ENCODE measurements at places on chromosomes 6 and 20.
A peak's percentile ranks its signal among the peaks of the same experiment; 100 is the strongest.

DNA sequence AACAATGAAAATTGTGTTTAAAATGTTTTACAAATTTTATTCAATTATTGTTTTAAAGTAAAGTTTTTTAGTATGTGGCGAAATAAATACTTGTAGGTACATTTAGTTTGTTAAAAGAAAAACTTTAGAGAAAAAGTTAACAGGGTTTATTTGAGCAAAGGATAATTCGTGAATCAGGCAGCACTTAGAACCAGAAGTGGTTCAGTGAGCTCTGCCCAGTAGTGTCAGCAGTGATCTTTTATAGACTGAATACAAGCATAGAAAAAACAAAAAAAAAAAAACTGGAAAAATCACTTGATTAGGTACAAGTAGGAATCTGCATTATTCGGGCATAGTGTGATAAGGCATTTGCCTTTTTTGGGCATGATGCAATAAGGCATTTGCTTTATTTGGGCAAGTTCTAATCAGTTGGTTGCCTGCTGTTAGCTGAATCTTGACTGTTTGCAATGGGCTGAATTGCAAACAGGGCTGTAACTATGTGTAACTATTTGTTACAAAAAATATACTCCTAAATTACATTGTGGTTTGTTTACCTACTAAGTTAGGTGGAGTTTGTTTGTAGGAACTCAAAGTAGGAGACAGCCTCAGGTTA, 122.9 kb upstream of the MMS22L start:
- no peak for DNase-seq

DNA sequence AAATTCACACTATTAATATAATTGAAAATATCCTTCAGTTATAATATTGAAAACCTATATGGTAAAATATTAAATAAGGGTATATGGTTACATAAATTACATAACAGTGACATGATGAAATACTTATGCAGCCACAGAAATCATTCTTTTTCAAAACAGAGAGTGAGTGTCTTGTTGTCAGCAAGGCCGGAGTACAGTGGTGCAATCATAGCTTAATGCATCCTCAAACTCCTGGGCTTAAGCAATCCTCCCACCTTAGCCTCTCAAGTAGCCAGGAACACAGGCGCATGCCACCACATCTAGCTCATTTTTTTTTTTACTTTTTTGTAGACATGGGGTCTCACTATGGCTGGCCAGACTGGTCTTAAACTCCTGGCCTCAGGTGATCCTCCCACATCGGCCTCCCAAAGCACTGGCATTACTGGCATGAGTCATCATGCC, 40.4 kb downstream of the FAM8A1 start:
- no peak for DNase-seq

- DNase-seq, result no peak
These were observed 130.4 kb upstream of the CDYL start for GRCh38 chr6:4645713-4646360.

DNA sequence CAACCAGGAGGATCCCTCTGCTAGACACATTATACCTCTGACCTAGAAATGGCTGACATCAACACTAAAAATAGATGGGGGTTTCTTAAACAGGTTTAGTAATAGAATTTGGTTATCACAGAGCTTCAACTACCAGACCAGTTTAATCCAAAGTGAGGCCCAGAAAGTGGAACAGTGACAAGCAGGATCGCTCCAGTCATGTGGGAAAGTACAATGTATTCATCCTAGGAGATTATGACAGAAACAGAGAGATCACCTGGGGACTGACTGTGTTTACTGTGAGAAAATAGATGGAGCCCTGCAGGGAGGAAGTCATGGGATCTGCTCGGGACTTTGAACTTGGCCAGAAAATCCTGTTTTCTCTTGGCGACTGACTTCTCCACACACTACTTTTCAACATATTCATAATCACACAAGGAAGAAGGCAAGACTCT, 238.7 kb upstream of the SOX4 start:
- DNase-seq, result peak; percentile 71

DNA sequence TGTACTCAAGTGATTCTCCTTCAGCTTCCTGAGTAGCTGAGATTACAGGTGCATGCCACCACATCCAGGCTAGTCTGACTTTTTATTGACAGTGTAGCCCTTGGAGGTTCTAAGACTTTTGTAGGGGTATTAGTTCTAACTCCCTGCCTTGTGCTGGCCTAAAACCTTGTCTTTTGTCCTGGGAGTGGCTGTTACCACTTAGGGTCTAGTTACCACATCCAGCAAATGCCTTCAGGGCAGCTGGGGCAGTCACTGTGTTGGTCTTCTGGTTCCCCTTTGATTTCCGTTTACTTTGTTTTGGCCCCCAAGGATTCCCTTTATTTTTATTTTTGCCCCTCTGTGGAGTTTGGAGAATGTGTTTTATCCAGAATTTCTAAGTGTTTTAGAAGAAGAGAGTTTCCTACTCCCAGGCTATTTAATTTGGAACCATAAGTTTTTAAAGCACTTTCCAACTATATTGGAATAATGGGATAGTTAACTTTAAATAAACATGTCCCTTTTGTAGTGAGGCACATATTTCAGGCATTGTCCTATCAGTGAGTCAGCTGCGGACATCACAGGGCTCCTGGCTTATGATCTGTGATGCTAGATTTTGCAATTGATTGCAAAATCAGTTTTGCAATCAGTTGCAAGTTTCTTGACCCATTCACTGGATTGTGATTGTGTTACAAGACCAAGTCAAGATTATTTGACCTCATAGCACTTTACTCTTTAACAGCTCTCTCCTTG, 25.0 kb downstream of the IL22RA2 start:
- DNase-seq, result no peak

DNA sequence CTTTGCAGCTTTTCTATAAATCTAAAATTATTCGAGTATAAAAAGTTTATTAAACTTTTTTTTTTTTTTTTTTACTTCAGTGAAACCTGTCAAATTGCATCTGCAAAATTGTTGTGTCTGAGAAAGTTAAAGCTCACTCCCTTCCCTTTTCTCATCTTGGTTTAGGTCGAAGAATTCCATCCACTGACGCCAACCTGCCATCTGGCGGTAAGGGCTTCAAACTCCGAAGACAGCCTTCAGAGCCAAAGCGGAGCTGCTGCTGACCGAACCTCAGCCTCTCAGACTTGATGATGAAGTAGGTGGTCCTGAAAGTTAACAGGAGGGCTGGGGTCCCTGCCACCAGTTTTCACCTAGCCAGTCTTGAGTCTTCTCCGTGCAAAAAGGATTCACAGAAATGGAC, 29.6 kb upstream of the VAPB start:
- DNase-seq, result no peak

- DNase-seq, result no peak
These were observed 154.6 kb downstream of the KCNQ5 start for GRCh38 chr6:72776456-72776855.

GRCh38 chr6:158290040-158290439, 22.2 kb upstream of the TULP4 start:
- DNase-seq, result no peak

DNA sequence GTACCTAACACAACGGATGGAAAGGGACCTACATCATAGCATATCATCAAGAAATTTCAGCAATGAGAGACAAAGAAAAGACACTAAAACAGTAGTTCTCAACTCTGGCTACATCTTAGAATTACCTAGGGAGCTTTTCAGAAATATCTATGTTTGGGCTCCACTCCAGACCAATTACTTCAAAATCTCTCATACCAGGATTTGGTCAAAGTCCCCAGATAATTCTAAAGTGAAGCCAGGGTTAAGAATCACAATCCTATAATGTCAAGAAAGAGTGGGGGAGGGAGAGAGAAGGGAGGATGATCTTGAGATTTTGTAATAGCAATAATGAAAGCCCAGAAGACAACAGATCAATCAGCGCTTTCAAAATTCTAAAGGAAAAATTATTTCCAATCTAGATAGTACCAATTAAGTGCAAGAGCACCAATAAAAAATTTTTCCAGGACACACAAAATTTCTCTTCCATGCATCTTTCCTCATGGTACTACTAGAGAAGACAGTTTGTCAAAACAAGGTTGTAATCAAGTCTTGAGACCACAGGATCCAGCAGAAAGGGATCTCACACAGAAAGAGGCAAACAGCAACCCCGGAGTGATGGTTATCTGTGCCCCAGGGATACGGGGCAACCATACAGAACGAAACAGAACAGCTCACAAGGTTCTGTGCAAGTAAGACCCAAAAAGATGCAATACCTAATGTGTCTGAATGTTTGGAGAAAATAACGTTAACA, 152.9 kb upstream of the DST start:
- DNase-seq, result no peak

GRCh38 chr6:46468403-46469010, 22.7 kb downstream of the RCAN2 start:
- no peak for DNase-seq

DNA sequence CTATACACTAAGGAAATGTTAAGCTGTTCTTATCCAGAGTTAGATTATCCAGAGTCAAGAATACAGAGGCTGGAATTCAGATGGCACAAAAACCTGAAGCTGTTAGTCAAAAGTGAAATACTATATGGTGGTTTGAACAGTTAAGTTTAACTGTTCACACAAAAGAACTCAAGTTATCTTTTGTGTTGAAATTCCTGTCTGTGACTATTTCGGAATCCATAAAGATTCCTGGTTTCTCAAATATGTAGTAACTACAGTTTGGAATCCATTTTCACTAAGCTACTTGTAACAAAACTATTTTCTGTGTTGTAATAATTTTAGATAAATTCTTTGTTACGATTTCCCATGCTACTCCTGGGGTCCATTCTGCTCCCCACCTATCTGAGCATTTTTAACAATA, 24.5 kb downstream of the FIG4 start:
- no peak for DNase-seq
